Effector CD8-positive, alpha-beta T cell (primary cell): ENCODE measurements at places on chromosomes 3 and 15.

DNA sequence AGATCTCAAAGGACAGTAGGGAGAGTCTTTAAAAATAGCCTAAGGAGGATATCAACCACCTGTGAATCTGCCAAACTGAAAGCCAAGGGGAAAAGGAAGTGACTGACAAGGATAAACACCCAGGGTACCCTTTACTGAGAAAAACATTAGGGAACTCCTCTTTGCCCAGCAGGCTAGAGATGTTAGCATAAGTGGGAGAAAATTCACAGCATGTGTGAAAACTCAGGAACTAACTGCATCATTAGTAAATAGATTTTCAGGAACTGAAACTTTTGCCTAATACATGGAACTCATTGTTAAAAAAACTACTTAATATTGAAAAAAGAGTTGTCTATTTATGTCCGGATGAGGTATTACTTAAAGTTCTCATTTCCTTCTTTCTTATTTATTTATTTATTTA, 375.5 kb downstream of the NTRK3 start:
- DNase-seq: no peak

- DNase-seq: no peak
Observed at GRCh38 chr3:65660000-65660598, 378.6 kb downstream of the MAGI1 start.

DNA sequence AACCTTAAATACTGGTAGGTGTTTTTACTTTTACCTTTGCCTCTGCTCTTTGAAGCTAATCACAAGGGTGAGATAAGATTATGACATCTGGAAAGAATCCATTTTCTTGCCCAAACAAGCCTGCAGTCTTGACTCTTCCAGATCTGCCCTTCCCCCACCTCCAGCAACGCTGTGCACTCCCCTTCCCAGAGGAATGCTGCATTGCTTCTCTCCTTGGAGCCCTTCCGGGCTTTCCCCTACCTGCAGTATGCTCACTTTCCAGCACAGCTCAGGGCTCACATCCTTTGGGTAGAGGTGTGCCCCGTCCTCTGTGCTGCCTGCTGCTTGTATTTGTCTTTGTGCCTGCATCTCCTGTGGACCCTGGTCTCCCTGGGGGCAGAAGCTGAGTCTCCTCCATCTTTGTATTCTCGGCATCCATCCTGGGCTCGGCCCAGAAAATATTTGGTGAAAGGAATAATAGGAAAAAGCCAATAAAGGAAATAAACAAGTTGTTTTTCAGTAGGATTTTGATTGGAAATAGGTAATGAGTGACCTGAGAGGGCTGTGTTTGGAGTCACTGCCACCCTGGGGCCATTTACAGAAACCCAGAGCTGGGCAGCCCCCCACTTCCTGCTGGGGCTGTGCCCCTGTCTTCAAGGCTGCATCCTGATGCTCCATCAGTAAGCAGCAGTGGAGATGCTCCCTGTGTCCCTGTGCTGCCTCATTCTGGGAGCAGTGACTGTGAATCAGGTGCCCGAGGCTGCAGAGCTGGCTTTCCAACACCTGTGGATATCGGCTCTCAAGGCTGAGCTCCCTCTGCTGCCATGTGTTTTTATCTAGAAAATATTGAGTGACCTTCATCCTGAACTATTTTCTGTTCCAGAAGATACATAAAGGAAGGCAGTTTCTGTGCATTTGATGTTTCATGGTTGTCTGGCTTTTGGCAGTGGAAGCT, 117.5 kb downstream of the EEFSEC start:
- no peak for DNase-seq

DNA sequence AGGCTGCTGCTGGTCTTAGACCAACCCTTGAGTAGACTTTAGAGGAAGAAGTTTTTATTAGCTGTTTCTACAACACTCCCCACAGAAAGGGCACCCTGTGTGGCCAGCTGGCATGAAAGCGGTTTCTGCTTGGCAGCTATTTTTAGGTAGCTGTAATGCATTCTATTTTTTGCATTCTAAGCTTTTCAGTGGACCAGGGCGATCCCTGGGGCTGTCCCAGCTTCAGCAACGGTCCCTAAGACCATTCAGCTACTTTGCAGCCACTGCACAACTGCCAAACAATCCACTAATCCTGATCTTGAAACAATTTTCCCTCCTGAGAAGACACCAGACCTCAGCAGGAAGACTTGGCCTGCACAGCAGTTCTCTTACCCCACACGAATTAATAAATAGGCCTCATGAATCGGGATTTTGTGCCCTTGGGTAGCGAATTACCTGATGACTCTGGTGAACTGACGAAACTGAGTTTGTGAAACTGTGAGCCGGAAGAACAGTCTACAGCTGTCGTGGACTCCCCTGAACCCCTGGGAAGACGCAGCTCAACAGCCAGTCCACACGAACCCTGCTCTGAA, 14.6 kb upstream of the TFRC start:
- no peak for DNase-seq

DNA sequence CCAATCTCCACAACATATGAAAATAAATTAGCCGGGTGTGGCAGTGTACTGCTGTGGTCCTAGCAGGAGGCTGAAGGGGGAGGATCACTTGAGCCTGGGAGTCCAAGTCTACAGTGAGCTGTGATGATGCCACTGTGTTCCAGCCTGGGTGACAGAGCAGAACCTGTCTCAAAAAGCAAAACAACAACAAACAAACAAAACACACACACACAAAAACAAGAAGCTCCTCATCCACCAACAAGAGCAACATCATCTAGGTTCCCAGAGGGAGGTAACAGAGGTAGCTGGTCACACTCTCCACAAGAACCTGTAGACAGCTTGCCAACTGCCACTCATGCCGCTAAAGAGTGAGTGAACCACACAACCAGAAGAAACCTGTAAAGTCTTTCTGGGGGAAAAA, 34.8 kb downstream of the PTPN9 start:
- DNase-seq: no peak
